ENCODE measurements at places on chromosomes 5 and 9.

GRCh38 chr5:16727755-16728325 lies 111.0 kb upstream of the RETREG1 start:
- DNase-seq, result peak; percentile 32

- DNase-seq, result no peak
Observed at GRCh38 chr5:60886158-60886557, 42.1 kb upstream of the ELOVL7 start.

GRCh38 chr5:2017540-2018389 lies 135.0 kb upstream of the IRX4 start:
- peak; percentile 39 for DNase-seq

DNA sequence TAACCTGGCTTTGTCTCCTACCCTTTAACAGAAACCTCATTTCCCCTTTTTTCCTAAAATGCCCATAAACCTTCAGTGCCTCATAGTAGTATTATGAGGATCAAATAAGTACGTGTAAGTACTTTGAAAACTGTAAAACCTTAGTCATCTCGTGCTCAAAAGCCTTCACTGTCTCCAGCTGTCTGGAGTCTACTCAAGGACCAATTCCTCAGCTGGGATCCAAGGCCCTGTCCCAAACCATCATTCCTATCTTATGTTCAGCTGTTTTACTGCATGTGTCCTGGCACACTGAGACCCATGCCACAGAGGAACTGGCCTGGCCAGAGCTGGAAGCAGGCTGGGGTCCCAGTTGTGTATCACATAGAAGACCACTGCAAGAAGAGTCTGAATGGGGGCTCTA lies 15.9 kb downstream of the ADAMTSL1 start:
- DNase-seq, result no peak

GRCh38 chr9:134961331-134962064 lies 43.8 kb upstream of the FCN1 start:
- DNase-seq, result no peak

- no peak for DNase-seq
Observed at GRCh38 chr5:159091596-159092331, 8.0 kb downstream of the EBF1 start.
